ENCODE measurements at places on chromosomes 5 and 9.

DNA sequence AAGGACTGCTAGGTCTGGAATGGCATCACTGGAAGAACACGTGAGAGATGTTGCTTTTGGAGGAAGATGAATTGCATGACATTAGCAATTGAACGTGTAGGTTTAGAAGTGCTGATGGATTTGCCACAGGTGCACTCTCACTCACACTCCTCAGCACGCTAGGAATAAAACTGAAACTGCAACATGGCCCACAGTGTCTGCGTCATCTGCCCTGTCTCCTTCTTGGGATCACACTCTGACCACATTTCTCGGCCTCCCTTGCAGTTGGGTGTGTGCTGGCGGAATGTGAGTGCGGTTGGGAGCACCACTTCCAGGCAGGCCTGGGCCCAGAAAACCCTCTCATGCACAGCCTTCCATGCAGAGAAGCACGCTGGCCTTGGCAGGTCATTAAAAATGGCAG lies 152.8 kb upstream of the LHFPL2 start:
- no peak for DNase-seq

GRCh38 chr5:8079056-8079455 lies 210.1 kb downstream of the MTRR start:
- no peak for DNase-seq

DNA sequence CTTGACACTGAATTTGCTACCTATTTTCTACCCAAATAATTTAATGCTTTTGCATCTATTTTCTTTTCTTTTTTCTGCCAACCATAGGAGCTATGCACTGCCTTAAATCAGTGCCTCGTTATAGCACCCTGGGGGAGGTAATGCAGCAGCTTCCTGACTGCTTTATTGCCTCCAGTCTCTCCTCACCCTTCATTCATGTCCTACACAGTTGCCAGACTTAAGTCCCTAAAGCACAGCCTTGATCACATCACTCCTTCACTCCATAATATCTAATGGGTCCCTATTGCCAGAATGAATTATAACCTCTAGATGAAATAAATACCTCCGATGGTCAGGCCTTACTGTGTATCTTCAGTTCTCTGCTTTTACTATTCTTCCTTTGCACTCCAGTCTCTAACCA lies 211.2 kb upstream of the GLRA1 start:
- DNase-seq: no peak

GRCh38 chr9:15116130-15116580 lies 190.9 kb downstream of the TTC39B start:
- DNase-seq: no peak

DNA sequence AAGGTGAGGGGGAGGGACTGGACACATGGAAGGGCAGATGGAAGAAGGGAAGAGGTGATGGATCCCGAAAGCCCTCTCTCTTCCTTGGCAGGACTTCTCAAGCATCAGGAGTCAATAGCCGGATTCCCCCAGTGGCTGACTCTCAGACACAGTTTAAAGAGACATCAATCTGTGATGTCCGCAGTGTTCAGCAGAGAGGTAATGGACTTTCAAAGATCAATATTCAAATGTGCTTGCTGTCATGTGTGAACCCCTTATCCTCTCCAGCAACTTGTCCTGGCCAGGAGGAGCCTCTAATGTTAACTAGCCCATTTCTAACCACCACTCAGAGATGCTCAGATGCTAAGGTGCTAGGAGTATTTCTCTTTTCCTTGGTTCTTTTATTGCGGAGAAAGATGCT lies 392.2 kb downstream of the IRX1 start:
- DNase-seq: no peak

GRCh38 chr5:168885324-168886120 lies 306.4 kb upstream of the PANK3 start:
- no peak for DNase-seq

- DNase-seq: no peak
Observed at GRCh38 chr9:17528859-17529258, 50.0 kb upstream of the SH3GL2 start.

DNA sequence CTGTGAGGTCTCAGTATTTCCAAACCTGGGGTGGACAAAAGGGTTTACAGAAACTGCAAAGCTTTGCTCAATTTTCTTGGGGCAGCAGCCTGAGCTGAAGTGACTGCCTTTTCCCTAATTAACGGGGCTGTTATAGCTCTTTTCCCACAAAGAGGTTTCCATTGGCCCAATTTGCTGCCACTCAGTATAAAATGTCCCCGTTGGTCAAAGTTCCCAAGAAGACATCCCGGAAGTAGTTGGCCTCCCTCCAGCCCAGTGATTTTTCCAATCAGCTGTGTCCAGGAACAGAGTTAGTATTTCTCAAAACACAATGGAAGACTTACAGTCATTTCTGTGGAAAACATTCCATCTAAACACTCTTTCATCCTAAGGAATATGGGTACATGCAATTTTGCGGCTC lies 643.6 kb downstream of the ACTL7B start:
- no peak for DNase-seq

- no peak for DNase-seq
Observed at GRCh38 chr9:137688725-137689124, 69.9 kb downstream of the EHMT1 start.

DNA sequence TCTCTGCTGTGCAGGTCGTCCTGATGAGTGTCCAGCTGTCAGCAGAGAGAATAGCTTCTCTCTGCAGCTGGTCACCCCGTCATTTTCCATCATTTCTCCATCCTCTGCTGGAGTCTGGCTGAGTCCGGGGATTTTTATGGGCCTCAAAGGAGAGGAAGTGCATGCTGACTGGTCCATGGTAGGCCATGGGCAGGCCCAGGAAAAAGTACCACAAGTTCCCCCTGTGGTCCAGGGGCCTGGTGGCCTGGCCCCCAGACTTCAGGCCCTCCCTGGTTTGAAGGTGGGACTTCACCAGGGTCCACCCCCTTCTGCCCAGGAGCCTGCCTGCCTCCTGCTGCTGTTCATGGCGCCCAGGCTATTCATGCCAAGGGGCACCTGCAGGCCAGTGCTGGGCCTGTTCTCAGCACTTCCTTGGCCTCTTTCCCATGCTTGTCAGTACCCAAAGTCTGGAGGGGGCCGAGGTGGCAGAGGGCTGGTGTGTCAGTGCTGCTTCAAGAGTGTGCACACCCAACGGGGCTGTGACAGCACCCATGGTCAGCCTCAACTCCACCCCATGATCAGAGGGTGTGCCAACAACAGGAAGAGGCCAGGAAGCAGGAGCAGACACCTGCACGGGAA lies 7.3 kb upstream of the MTMR12 start:
- DNase-seq: no peak

GRCh38 chr5:107502676-107503060 lies 168.1 kb downstream of the EFNA5 start:
- DNase-seq: no peak

- no peak for DNase-seq
Observed at GRCh38 chr9:127222388-127223095, 42.0 kb upstream of the GARNL3 start.

GRCh38 chr9:97382099-97382718 lies 29.7 kb upstream of the TDRD7 start:
- DNase-seq: no peak

DNA sequence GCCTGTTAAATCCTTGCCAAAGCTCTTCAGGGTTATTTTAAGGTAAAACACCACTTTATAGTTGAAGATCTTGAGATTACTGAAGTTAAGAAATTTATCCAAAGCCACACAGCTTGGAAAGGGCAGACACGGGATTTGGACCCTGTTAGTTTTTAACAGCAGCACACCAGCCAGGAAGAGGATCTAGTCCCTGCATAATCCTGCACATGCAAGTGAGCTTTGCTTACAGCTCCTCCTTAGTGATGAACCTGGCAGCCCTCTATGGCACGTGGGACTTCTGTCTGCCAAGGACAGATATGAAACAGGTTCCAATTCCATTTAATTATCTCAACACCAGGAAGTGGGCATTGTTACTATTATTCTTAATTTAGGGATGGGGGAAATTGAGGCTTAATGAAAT lies 108.7 kb downstream of the TRIM32 start:
- DNase-seq: no peak

- no peak for DNase-seq
Observed at GRCh38 chr9:137273095-137273490, 4.4 kb upstream of the TOR4A start.

DNA sequence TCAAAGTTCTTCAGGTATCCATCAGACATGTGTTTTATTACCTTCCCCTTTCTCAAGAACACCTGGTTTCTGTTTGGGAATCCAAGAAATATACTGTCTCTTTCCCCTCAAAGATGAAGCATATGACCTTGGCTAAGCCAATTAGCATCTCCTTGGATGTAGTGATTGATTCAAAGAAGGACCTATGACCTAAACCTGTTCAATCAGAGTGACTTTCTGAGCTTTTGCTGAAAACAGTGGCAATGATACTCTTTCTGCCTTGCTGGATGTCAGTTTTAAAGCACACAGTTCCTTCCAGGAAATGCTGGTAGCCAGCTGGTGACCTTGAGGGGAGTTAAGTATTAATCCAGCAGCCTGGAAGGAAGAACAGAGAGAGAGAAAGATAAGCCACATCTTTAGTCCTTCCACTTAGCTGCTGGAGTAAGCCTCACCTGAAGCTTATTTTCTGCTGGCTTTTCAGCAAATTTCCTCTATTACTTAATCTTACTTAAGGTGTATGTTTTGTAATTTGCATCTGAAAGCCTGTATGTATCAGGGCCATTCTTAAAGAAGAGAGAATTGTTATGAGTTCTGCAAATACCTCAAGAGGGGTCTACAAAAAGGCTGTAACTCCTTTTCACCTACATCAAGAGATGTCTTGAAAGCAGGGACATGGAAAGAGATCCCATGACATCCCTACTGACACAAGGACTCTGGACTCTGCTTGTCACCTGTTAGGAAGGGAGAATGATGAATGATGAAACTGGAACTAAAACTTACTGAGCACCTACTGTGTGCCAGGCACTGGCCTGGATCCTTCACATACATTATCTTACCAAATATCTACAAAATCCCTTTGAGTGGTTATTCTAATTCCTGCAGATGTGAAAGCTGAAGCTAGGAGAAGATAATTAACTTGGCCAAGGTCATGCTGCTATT lies 35.2 kb upstream of the PIK3R1 start:
- DNase-seq: no peak

- DNase-seq: no peak
Observed at GRCh38 chr5:138503487-138504270, 38.4 kb downstream of the EGR1 start.

- DNase-seq: no peak
Observed at GRCh38 chr5:172038167-172038566, 31.7 kb upstream of the FBXW11 start.

DNA sequence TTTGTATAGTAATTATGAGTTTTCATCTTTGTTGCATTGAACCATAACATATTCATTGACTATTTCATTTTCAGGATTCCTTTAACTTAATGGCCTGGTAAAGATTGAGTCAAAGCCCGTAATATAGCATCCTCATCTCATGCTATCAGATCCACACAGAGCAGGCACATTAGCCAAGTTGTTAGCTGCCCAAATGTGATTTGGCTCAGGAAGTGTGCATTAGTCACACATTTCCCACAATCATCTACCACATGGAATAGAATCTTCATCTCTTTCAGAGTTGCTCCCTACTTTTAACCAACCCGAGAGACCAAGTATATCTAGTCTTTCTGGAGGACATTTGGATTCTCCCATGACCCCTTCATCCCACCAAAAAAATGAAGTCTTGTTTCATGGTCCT lies 481.0 kb upstream of the PTGER4 start:
- no peak for DNase-seq

GRCh38 chr9:125932012-125932411 lies 184.8 kb downstream of the PBX3 start:
- no peak for DNase-seq

- no peak for DNase-seq
Observed at GRCh38 chr9:129875687-129876395, 40.6 kb downstream of the USP20 start.

DNA sequence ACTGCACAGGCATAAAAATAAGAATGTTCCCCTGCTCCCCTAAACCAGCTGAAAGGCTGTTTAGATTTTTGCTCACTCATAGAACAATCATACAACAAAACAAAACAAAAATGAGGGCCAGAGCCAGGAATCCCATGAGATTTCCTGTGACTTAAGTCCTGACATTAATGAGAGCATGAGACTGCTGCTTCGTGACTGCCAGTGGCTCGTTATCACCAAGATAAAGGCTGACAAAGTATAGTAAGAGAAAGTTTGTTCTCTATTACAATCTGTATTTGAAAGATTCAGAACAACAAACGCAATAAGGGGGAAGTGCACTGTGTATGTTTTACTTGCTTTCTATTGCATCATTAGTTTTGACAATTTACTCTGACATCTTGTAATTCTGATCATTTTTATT lies 837.1 kb upstream of the C9orf72 start:
- DNase-seq: no peak

DNA sequence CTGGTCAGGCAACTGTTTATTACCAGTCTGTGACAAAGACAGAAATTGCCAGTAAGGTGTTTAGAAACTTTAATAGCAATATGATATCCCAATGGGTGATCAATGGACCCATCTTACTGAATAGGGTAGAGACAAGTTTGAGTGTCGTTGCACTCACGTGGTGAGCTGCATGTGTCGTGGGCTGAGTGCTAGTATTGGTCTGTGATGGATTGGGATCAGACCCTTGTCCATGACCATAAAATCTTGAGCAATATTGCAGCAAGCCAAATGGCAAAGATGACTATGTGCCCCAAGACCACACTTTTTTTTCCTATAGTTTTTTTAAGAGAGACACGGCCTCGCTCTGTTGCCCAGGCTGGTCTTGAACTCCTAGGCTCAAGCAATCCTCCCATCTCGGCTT lies 114.5 kb downstream of the PALM2AKAP2 start:
- DNase-seq: no peak

DNA sequence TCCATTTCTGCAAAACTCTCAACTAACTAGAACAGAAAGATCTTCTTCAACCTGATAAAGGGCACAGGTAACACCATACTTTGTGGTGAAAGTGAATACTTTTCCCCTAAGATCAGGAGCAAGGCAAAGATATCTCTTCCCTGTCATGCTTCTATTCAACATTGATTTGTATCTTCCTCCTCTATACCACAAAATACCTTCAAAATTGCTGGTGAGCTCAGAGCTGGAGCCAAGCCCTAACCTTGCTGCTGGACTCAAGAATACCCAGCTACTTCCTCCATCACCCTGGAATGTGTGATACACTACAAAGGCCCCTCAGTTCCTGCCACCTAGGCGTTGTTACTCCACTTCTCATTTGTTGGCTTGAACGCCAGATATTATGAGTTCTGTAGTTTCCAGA lies 499.0 kb downstream of the ACTL7B start:
- DNase-seq: no peak
